Activated T-cell treated with anti-CD3 and anti-CD28 coated beads, Interleukin-2, amount 50 U/mL, for 48 hours (primary cell): ENCODE measurements at places on chromosomes 2 and 18.

- DNase-seq, result no peak
These were observed 22.8 kb upstream of the CCNYL1 start for GRCh38 chr2:207688597-207688996.

- no peak for DNase-seq
These were observed 28.3 kb upstream of the EPHA4 start for GRCh38 chr2:221600388-221600787.

- no peak for DNase-seq
These were observed 1919.1 kb upstream of the PIK3C3 start for GRCh38 chr18:40035966-40036365.

GRCh38 chr2:154565433-154565832 is 133.1 kb upstream of the KCNJ3 start:
- no peak for DNase-seq

GRCh38 chr2:45986509-45986908 is 310.7 kb upstream of the EPAS1 start:
- no peak for DNase-seq

DNA sequence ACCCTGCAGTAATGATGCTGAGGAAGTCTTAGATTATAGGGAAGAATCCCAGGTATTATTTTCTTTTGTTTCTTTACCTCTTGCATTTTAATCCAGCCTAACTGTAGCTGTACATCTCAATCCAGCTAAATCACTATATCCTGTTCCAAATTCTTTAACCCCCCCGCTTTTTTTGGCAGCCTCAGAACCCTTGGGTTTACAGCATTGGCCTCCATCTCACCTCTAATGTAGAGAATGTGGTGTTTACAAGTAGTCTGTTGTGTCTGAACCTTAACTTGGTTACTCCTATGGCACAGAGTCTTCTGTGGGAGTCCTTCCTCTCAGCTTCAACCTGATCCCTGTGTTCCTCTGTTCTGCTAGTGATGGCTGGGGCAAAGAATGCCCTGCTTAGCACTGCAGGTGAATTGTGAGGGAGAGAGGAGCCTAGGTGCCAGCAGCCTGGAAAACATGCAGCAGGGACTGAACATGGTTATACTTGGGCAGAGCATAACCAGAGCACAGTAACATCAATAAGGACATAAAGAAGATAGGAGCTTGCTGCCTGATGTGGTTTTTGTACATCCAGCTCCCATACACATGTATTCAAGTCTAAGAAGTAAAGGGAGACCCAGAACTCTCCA is 130.2 kb downstream of the FAM124B start:
- DNase-seq, result no peak

DNA sequence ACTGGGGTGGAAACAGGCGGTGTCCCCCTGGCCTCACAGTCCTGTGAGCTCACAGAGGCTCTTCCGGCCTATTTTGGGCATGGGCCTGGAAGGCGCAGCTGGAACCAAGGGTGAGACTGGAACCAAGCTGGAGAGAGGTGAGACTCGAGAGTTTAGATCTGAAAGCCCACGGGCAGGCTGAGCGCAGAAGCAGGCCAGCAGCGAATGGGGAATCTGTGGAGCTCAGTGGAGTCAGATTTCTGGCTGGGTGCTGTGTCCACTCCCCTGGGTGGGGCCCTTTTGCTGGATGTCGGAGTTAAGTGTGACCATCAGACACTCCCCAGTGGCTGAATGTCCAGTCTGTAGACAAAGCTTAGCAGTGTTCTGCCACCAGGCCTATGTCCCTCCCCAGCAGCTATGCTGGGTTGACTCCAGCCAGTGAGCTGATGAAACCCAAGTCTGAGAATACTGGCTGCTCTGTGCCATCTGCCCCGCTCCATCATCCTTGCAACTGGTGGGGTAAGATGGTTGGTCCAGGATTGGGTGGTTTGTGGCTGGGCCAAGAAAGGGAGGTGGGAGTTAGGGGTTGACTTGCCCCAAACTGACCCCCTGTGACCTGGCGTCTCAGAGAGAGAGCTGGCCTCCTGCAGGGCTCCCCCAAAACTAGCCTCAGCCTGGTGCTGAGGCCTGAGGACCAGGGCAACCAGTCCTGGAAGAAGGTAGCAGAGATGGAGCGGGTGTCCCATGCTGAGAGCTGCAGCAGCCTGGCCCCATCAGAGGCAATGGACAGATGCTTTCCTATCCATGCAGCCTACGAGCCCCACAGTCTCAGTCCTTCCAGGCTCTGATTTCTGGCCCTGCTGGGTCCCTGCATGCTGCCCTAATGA is 34.4 kb downstream of the CYP26B1 start:
- no peak for DNase-seq

DNA sequence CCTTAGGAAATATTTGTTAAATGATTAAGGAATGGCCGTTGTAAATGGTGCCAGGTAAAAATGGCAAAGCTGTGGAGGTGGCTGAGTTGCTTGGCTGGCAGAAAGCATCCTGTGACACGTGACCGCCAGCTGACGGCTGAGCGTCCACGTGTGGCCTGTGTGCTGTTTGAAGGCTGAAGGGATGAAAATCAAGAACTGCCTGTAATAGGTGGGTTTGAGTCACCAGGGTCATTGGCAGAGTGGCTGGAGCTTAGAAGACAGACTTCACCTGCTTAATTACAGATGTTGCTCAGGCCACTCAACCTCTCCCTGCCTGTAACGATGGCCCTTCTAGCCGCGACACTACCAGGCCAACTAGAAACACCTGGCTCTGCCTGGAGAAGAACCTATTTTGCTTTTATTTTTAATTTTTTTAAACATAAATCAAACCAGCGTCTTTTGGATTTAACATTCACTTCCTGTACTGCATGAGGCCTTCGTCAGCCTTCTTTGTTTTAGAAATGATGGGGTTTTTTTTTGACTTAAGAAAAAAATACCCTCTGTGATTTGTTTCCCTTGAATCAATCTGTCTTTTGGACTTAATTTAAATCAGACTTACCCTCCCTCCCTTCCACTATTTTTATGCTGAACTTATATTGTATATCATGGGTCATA is 206.5 kb downstream of the PRKCE start:
- DNase-seq, result no peak

DNA sequence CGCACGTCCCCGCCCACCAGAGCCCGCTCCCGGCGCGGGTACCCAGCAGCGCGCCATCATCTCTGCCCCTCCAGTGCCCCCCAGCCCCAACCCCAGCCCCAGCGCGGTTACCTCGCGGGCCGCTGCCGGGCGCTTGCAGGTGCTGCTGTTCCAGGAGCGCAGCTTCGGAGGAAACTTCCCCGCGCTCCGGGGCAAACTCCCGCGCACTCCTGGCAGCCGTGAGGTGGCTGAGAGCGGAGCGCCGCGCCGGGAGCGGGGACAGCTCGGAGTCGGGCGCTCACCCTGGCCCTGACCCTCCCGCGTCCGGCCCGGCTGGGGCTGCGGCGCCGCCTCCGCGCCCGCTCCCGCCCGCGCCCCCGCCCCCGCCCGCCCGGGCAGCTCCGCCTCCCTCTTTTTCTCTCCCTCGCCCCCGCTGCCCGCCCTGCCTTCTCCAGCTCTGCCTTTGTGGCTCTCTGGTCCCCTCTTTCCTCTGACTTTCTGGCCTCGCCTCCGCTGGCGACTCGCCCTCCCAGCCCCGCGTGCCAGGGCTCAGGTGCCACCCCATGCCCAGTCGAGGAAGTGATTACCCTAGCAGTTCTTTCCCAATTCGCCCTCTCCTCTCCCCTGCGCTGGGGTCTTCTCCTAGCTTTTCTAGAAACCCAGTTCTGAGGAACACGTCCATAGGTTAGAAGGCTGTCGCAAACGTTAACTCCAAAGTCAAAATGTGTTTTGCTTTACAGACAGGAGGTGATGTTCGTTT is at the start of gene CHST9:
CHST9 (minus strand) TSS at position 284 of the 739 bp plus-strand sequence. CDS start 42,499 bp downstream, outside the sequence.
- no peak for DNase-seq
